ENCODE measurements at places on chromosomes 16 and 17.

- no peak for DNase-seq
Measured at GRCh38 chr17:76414334-76415295, 30.2 kb downstream of the SPHK1 start.

DNA sequence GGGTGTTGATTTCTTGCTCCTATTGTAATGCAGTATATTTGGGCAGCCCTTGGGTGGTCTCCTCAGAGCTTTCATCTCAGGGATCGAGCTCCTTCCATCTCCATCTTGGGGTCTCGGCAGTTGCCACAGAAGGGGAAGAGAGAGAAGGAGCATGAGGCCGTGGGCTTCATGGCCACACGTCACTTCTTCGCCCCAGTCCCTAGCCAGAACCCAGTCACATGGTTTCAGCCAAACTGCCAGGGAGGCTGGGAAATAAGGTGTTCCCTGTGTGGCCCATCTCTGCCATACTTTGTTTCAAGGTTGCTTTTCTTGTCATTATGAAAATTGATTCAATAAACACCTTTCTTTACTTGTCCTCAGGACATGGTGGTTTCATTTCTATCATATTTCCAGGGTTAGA is 68.4 kb upstream of the NKD1 start:
- DNase-seq, result no peak

GRCh38 chr17:44781551-44782325 is 22.9 kb downstream of the ADAM11 start:
- DNase-seq, result no peak

DNA sequence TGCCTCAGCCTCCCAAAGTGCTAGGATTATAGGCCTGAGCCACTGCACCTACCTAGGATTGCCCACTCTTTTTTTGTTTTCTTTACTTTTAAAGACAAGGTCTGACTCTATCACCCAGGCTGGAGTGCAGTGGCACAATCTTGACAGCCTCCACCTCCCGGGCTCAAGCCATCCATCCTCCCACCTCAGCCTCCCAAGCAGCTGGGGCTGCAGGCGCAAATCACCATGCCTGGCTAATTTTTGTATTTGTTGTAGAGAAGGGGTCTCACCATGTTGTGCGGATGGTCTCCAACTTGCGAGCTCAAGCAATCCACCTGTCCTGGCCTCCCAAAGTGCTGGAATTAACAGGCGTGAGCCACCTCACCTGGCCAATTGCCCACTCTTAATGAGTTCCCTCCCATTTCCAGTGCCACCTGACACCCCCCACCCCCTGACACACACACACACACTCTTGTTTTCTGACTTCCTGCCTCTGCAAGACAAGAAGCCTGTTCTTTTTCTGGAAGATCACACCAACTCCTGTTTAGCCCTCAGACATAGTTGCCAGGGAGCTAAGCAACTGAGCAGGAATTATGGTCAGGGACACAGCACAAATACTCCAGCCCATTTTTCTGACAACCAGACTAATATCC is 2.6 kb downstream of the OVCA2 start:
- DNase-seq, result no peak

- no peak for DNase-seq
Measured at GRCh38 chr17:33517746-33518145, 224.7 kb upstream of the ASIC2 start.

DNA sequence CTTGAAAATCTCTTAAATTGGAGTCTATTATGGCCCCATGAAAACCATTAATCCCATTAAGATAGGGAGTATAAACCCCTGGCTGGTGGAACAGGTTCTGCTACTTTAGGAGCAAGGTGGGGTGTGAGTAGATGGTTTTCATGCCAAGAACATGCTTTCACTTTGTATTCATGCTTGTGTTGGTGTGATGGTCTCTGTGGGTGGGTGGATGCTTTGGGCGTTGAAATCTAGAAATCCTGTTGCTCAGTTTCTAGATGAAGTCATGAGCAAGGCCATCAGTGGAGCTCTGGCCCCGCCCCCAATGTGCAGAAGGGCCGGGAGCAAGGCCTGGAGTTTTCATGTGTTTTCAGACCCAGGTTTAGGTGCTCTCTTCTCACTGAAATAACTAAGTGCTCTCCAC is 20.1 kb downstream of the PLD6 start:
- no peak for DNase-seq

DNA sequence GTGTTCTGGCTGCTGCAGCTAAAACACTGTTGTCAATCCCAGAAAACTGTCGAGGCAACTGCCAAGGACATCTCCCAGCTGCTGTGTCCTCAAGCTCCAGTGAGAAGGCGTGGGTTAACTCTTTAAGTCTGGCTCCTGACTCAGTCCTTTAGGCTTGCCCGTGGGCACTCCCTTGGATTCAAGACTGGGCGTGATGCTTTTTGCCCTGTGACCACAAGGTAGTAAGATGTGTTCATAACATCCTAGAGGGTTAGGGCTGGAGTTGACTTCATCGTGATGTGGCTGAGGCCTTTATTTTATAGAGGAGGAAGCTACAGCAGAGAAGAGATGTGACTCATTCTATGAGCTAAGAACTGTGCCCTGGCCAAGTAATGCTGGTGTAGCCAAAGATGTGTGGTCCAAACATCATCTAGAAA is 50.9 kb upstream of the TEKT3 start:
- DNase-seq, result no peak

DNA sequence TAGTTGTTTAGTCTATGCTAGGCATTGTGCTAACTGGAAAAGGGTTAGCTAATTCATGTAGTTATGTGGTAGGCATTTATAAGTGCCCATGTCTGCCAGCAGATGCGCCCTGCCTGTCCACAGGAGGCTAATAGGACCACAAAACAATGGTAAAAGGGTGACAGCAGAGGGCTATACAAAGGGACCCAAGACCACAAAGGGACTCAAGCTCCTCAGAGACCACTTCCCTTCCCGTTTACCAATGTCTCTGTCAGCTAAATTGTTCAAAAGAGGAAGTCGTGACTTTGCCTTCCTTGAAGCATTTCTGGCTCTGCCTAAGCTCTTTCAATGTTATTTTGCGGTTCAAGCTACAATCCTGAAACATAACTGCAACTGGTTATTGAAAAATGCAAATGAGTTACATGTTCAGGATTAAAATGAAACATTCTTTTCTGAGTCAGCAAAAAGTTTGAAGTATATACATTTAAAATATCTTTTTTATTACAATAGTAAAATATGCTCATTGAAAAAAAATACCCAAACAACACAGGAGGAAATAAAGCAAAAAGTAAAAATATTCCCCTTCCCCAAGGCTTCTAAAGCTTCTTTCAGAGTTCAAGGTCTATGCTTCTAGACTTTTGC is 149.2 kb downstream of the MAF start:
- no peak for DNase-seq

DNA sequence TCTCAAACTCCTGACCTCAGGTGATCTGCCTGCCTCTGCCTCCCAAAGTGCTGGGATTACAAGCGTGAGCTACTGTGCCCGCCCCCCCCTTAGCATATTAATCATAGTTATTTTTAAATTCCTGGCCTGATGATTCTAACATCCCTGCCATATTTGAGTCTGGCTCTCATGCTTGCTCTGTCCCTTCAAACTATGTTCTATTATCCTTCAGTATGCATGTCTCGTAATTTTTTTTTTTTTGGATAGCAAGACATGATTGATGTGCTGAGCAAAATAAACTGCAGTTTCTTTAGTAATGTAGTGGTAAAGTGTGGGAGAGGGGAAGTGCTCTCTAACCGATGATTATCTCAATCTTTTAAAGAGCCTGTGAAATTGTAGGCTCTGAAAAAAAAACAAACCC is 34.3 kb upstream of the TMEM92 start:
- DNase-seq, result no peak

- no peak for DNase-seq
Measured at GRCh38 chr16:57483725-57484514, 2.4 kb downstream of the DOK4 start.

DNA sequence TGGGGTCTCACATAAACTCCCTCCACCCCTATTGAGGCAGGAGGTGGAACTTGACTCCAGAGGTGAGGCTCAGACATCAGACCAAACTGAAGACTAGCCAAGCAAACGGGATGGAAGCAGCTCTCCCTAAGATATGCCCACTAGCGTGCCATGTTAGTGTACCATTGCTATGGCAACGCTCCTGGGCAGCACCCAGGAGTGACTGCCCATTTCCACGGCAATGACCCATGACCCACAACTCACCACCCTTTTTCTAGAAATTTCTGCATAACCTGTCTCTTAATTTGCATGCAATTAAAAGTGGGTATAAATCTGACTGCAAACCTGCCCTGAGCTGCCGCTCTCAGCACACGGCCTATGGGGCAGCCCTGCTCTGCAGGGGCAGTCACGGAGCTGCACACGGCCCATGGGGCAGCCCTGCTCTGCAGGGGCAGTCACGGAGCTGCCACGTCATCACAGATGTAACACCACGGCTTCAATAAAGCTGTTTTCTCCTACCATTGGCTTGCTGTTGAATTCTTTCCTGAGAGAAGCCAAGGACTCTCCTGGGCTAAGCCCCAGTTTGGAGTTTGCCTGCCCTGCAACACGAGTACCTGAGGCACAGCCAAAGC is 164.3 kb downstream of the RBFOX3 start:
- DNase-seq, result no peak

GRCh38 chr17:36938566-36939051 is 1.3 kb downstream of the LHX1 start:
- peak; percentile 57 for DNase-seq

DNA sequence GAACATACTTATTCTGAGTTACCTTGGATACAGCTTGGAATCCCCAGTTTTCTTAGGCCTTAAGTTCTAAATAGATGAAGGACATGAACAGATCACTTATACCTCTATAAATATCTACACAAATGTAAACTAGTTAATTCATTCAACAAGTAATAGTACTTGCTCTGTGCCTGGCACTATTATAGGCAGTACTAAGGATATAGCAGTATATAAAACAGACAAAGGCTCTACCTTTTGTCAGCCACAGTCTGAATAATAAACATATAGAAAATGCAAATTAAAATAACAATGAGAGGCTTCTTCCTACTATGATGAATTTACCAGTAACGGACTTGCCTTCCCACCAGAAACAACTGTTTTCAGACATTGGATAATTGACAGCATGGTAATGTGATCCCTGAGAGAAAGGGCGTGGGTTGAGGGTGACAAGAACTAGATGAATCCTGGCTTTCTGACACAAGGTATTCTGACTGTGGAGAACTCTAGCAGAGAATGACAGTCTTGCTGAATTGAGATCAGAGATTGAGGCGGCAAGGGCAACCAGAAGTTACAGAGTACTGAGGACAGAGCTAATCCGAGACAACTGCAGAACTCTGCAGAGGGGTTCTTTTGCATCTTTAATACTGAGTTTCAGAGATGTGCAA is 170.5 kb downstream of the TANC2 start:
- DNase-seq, result no peak

DNA sequence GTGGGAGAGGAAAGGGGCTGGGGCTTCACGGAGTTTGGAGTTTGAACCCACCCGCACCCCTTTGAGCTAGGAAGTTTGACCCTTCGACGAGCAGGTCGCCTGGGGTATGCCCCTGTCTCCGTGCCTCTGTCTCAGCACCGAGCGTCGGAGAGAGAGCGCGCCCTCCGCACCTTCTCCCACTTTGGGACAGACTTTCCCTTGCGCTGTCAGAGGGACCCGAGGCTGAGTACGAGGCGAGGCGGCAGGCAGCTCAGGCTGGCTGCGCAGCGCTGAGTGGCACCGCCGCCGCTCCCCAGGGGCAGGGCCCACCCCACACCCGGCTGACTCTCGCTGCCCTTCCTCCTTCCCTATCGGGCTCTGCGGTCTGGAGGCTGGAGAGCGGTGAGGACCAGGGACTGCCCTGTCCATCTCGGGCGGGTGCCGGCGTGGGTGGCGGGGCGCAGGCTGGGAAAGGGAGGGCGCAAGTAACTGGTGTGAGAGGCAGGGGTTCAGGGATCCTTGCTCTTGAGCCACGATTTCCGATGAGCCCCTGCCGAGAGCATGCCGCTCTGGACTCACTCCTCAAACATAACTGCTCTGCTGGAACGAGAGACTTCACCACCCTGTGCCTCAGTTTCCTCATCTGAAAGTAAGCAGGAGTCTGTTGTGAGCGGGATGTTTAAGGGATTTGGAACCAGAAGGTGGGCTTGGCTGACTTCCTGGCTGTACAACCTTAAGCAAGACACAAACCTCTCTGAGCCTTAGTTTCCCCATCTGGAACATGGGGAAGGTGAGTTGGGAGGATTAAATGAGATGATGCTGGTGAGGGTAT is 981 bp downstream of the BEAN1 start:
- DNase-seq, result no peak

- DNase-seq, result no peak
Measured at GRCh38 chr17:2266865-2267228, 36.7 kb downstream of the SMG6 start.

DNA sequence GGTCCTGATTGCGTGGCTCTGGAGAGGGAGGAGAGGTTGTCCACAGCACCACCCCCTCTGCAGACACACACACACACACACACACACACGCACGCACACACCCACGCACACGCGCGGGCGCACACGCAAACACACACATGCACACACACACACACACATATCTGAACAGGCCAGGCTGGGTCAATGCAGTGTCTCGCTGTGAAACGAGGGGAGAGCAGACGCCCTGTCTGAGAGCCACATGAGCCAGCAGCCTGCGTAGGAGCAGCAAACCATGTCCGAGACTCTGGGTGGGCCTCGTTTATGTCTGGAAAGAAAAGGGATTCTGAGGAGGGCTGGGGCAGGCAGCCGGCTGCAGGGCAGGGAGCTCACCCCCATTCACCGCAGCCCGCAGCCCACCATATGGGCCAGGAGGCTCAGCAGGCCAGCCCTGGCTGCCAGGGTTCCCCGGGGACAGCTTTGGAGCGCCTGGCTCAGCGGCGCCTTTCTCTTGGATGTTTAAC is 93.3 kb upstream of the TNRC6C start:
- DNase-seq, result no peak

DNA sequence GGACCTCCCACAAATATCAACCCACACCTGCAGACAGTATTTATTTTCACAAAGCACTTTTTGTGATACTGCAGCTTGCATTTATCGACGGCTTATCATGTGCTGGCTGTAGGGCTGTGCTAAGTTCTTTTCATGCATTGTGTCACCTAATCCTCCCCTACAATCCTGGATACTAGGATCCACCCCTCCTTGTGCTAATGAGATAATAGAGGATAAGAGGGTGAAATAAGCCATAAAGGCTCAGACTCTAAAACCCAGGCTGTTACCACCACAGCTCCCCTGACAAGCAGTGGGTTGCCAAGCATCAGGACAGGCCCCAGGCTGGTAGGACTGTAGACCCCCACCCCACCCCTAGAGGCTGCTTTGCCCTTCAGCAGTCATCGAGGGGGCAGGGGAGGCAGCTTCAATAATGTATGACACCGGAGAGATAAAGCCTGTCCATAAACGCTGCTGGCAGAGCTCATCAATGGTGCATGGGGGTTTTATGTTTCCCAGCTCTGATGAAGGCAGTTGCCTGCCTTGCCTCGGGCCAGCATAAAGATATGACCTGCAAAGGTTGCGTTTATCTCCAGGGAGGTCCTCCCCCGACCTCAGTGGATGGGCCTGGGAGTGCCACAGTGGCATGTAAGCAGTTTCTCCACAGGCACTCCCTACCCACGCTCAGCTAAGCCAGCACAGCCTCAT is 73.9 kb upstream of the C16orf82 start:
- DNase-seq, result no peak

- no peak for DNase-seq
Measured at GRCh38 chr17:47643116-47643515, 6.6 kb upstream of the KPNB1 start.

GRCh38 chr16:28298511-28298878 is 6.2 kb downstream of the SBK1 start:
- no peak for DNase-seq

Data from activated naive CD8-positive, alpha-beta T cell treated with anti-CD3 and anti-CD28 coated beads, Interleukin-2, amount 10 ng/mL, durations not matched to agents 7 days and 5 days (primary cell).